Kidney (tissue), 22 donors: ENCODE measurements at places on chromosomes 11 and 22. TPM values are rescaled to one million over a fixed set of nuclear protein-coding genes. Genes with fewer than 3 reads are reported as not detected.

The BATF2 gene
- polyA plus RNA-seq, result 8.8 TPM

The VPREB1 gene
- not detected for polyA plus RNA-seq

The TMEM151A gene
- polyA plus RNA-seq, result not detected

The C11orf42 gene
- polyA plus RNA-seq, result not detected

The KRTAP5-9 gene
- not detected for polyA plus RNA-seq

The PDE3B gene
- polyA plus RNA-seq, result 0.99 TPM

The OR6A2 gene
- polyA plus RNA-seq, result not detected

The GPR83 gene
- polyA plus RNA-seq, result not detected

The RIBC2 gene
- not detected for polyA plus RNA-seq
